Muscle of leg (tissue), 16 donors: ENCODE measurements at places on chromosomes 1 and 21.

GRCh38 chr1:175116210-175116798 lies 48.7 kb downstream of the TNN start:
- DNase-seq: no peak

DNA sequence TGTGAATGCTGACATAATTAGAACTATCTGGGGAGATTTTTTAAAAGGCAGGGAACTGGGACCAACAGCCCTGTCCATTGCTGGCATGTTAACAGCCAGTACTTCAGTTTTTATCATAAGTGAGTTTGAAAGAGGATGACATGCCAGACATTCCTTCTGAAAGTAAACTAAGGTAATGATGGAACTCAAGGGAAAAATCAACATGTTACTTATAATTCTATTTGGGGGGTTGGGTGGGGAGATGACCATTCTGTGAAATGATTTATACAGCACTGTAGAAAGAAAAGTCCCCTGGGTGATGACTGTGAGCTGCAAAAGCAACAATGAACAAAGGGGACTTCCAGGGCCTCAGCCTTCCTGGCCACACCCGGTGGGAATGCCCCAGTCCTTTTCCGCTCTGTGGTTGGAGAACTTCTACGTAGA lies 5.4 kb upstream of the LAMC2 start:
- peak; percentile 84 for DNase-seq

- DNase-seq: no peak
Measured at GRCh38 chr1:181133969-181134418, 45.5 kb downstream of the IER5 start.

GRCh38 chr1:98078596-98078995 lies 157.8 kb upstream of the DPYD start:
- DNase-seq: no peak

GRCh38 chr1:150366416-150367296 lies 2.7 kb downstream of the RPRD2 start:
- peak; percentile 33 for DNase-seq

DNA sequence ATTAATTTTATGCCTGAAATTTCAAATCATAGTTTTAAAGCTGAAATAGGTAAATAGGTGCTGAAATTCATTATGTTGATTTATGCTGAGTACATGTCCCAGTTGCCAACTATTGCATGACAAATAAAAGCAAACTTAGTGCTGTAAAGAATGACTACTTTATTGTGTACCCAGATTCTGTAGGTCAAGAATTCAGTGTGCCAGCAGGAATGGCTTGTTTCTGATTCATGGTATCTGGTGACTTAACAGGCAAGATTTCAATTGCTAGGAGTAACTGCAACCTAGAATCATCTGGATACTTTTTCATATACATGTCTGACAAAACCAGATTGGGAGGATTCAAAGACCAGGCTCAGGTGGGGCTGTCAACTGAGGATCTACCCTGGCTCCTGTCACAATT lies 678.4 kb upstream of the ADAMTS5 start:
- no peak for DNase-seq

DNA sequence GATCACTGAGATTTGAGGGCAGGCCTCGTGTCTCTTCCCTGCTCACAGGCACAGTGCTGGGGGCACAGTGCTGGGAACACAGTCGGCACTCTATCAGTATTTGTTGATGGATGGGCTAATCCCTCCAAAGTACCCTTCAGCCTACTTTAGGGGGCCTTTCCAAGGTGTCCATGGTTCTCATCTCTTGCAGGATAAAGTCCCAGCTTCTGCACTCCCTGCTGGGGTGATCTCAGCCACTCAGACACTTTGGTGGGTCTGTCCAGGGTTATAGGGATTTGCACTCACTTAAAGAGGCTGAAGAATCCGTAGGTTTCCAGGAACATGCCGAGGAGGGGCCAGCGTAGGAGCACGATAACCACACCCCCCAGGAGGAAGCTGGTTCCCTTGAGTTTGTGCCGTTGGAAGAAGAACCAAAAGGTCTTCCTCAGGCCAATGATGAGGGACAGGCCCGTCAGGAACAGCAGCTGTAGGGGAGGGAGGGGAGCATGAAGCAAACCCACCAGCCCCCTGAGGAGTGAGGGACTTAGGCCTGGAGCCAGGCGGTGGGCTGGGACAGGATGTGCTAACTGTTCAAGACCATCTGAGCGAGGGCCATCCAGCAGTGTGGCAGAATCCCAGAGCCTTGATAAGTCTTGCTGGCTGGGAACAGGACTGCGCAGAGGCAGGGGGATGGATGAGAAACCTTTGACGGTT lies 5.2 kb upstream of the KISS1 start:
- no peak for DNase-seq

GRCh38 chr1:96872757-96873156 lies 151.2 kb downstream of the PTBP2 start:
- DNase-seq: no peak

- no peak for DNase-seq
Measured at GRCh38 chr21:42190486-42190863, 28.5 kb upstream of the ABCG1 start.
